ENCODE measurements at places on chromosomes 12 and 14.

DNA sequence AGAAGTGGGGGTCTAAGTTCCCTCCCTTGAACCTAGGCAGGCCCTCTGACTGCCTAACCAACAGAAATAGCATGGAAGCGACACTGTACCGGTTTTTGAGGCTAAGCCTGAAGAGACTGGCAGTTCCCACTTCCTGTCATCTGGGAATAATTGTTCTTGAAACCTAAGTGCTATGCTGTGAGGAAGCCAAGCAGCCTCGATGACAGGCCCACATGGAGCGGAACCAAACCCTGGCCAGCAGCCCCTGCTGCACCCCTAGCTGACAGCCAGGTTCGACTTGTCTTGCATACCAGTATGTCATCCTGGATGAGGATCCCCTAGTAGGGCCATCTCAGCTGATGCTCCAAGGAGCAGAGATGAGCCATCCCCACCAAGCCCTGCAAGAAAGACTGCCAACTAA lies 6.4 kb upstream of the GPR68 start:
- no peak for DNase-seq

DNA sequence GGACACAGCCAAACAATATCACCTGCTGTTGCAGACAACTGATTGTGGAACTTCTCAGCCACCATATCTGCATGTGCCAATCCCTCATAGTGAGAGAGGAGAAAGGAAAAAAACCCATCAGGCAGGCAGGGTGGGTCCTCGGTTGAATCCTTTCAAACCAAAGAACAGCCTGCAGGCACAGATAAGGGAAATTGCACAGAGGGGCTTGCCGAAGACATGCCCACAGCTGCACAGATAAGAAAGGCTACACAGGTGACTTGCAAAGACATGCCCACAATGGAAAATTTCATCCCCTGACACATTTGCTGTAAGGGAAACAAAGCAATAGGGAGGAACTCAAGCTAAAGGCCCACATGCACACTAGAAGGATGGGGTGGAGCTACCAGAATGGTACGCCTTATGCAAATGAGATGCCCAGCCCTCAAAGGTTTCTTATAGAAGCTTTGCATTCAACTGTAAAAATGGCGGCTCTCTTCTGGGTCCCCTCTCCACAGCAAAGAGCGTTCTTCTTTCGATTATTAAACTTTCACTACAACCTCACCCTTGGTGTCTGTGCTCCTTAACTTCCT lies 170.0 kb upstream of the TMPO start:
- DNase-seq = no peak

GRCh38 chr14:105861985-105862465 lies 335.6 kb downstream of the TMEM121 start:
- DNase-seq = no peak

- no peak for DNase-seq
These were observed 13.9 kb upstream of the DNAH10 start for GRCh38 chr12:123748161-123748560.

DNA sequence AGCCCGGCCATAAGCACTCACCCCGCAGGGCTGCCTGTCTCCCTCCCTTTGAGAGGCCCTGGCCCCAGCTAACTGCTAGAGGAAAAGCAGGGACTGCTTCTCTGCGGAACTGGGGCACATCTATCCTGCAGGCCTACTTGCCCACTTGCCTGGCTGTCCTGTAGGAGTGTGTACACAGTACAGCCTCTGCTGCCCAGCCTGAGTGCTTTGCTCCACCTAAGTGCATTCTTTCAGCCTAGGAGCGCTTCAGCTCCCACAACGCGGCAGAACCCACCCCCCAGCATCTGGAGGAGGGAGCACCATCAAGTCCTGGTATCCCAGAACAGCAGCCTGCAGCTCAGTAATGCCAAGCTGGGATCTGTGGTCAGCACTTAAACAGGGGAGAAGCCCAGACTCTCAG lies 79.9 kb upstream of the CD163 start:
- no peak for DNase-seq

DNA sequence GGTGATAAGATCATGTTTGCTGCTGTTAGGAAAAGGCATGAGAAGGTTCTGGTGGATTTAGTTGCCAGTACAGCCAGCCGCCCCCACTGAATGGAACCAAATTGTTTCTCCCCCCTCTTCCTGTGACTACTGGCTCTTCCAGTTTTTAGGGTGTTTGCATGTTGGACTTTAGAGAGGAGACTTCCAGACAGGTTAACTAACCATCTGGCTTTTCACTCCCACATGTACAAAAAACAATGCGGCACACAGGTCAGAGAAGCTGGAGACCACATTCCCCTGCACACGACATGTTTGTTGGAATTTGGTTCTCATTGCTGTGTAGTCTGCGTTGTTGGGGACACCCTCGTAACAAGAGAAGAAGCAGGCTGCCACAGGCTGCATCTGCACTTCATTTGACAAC lies 103.9 kb upstream of the TMEM132C start:
- no peak for DNase-seq

DNA sequence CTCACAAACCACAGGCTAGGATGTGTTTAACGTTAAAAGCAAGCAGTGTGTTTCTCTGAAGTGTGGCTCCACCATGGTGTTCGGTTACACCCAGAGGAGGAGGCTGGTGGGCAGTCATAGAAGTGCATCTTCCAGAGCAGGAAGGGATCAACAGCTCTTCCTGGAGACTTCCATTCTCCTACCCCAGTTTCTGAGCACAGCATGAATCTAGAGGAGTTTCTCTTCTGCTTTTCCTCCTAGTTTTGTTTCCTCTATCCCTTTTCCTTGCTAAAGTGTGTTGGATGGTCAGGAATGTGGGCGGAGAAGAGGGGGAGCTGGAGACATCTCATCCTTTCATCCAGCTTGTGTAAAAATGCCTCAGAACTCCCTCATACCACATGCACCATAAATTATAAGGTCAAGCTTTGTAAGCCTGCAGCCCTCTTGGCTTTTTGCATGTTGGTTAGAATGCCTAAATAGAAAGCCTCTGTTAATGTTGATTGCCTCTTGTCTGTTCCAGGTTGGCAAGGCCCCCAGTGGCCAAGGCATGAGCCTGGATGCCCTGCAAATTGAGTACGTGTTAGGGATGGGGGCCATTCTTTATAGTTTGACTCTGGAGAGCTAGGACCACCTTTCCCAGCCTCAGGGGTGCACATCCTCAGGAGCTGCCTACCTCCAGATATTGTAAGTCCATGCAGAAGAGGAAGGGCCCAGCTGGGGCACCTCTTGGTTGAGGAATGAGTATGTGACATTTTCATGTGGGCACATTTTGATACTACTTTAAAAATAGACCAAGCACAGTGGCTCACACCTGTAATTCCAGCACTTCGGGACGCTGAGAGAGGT lies 4.0 kb upstream of the CKAP4 start:
- no peak for DNase-seq

DNA sequence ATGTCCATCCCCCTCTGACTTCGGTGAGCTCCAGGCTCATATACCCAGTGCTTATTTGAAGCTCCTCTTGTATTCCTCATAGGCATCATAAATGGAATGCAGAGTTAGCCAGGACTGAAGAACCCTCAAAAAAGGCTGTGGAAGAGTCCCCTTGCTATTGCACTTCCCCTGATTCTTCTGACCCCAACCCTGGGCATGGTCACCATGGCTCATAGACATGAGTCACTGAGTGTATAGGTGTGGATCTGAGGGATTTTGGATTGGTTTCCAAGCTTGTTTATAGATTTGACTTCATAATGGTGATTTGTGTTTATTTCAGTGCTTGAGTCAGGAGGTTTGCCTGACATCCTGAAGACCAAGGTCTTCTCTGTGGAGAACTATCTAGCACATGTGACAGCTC lies 98.4 kb upstream of the SLC38A2 start:
- DNase-seq = no peak

- DNase-seq = peak; percentile 45
These were observed 44.2 kb upstream of the FOS start for GRCh38 chr14:75234173-75235115.

GRCh38 chr12:19179986-19180385 lies 50.5 kb downstream of the PLEKHA5 start:
- no peak for DNase-seq

DNA sequence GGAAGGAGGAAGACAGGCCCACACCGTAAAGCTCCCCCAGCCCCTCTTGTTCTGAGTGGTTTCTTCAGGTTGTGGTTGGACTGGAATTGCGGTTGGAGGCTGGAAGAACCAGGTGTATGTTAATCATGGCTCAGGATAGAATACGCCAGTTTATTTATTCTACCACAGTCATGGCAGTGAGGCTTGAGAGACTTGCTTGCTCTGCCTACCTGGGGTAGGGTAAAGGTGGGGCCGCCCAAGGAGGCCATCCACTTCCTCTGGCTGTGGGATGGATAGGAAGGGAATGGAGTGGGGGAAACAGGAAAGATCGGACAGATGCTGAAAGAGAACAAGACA lies 8.1 kb downstream of the SHMT2 start:
- no peak for DNase-seq

- no peak for DNase-seq
These were observed 12.7 kb downstream of the CSRP2 start for GRCh38 chr12:76866151-76866567.

DNA sequence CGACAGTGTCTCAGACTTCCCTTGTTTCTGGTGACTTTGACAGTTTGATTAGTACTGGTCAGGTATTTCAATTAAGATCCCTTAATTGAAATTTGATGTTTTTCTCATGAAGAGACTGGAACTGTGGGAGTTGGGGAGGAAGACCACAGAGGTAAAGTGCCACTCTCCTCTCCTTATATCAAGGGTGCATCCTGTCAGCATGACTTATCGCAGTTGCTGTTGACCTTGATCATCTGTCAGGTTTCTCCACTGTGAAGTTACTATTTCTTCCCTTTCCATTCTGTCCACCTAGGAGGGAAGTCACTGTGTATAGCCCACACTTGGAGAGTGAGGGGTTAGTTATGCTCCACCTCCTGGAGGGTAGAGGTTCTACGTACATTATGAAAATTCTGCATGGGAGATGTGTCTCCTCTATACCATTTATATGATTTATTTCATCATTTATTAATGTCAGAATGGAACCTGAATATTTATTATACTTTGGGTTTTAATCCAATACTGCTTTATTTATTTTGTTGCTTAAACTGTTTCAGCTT lies 40.3 kb upstream of the SMOC1 start:
- DNase-seq = no peak

DNA sequence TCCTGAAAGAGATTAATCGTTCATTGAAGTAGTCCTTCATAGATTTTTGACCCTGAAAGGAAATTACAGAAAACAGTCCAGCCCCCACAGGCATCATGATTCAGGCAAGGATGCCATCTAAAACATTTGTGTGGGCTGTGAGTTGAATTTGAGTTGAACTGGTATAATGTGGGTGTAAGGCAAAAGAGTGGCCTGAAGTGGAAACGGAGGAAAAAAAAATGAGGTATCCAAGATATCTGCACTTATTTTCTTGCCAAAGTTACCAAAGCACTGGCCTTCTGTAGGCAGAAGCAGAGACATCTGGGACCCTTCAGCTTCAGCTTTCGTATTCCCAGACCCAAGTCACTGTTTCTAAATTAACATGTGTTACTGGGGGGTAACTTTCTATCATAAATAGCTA lies 105.1 kb upstream of the DIO2 start:
- DNase-seq = no peak

- no peak for DNase-seq
These were observed 161.0 kb upstream of the RMST start for GRCh38 chr12:97301576-97301975.

DNA sequence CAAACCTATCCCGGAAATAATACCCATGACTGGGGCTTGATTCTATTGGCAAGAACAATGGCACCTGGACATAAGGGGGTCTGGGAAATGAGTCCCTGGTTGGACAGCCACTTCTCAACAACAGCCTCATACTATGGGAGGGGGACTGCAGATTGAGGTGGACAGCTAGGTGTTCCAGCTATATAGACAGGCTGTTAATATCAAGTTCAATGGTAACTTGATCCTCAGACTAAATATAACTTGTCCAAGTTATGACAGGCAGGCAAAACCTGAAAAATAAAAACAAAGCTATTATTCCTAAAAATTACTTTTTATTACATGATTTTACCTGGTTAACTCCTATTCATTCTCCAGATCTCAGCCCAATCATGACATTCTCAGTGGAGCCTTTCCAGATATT lies 267.3 kb downstream of the TTC8 start:
- DNase-seq = no peak

- DNase-seq = no peak
These were observed 35.8 kb downstream of the NCKAP5L start for GRCh38 chr12:49792181-49792970.

- DNase-seq = no peak
These were observed 2.3 kb upstream of the MAP3K9 start for GRCh38 chr14:70811578-70811977.

- no peak for DNase-seq
These were observed 14.5 kb downstream of the BAG5 start for GRCh38 chr14:103547941-103548462.

DNA sequence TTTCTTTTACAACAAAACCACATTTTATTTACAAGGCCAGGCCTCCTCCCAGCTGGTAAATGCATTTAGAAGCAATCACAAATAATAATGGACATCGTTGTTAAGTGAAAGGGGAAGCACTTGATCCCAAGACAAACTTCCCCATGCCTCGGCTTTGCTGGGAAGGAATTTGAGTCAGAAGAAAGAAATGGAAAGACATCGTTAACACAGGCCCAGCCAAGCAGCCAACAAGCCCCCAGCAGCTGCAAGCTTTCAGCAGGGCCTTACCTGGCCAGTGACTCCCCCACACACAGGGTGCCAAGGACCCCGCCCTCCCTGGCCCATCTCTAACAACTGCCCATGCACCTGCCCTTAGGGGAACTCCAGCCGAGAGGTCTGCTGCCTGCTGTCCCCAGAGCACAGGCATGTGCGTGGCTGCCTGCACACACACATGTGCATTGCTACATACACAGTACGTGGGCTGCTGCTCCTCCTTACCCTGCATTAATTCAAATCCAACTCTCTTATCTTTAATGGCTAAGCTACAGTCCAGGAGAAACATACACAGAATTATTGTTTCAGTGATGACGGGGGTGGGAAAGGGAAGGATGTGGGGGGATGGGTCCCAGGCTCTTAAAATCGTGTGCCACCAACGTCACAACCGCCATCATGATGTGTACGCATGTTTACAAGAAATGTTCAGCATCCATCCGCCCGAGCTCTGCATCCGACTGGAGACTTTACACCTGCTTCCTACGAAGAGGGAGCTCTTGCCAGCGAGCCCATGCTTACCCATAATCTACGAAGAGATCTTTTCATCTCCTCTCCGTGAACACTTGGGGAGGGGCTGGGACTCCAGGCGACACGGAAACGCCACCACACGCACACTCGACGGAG lies 9.8 kb downstream of the BCL11B start:
- DNase-seq = no peak
